ENCODE measurements at places on chromosomes 16 and 17. TPM values are rescaled to one million over a fixed set of nuclear protein-coding genes. Genes with fewer than 3 reads are reported as not detected.
A peak's percentile ranks its signal among the peaks of the same experiment; 100 is the strongest.

DNA sequence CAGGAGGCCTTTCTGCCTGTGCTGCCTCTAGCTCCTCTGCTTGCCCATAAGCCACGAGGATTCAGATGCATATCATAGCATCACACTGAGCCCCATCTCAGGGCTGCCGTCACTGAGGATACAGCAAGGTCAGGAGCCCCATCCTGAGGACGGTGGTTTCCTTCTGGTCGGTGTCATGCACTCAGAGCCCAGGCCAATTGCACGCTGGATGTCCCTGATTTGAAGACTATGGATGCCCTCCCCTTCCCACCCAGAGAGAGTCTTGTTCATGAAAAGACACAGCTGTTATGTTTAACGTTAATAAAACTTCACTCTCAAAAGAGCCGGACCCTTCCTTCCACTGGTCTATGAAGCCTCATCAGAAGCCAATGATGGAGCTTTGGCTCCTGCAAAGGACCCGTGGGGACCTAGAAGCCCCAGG lies 19.9 kb downstream of the COTL1 start:
- no peak for DNase-seq

GRCh38 chr17:4229627-4230541 lies 33.9 kb downstream of the ANKFY1 start:
- DNase-seq = peak; percentile 67

DNA sequence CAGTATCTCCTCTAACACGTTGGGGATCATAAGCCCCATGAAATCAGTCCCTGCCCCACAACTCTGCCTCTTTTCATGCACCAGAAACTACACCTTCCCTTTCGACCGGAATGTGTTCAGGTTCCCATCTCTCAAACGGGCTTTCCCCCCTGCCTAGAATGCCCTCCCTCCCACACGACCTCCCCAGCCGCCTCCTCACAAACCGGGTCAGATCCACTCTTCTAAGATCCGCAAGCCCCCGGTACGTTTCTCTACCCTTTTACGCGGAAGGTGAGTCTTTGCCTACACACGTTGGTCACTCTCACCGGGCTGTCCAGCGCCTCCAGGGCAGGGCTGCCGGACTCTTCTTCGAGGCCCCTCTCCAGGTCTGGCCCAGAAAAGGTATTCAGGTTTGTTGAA lies 708 bp downstream of the DHX33 start:
- DNase-seq = no peak

- DNase-seq = no peak
Observed at GRCh38 chr16:17252064-17252463, 218.7 kb downstream of the XYLT1 start.

GRCh38 chr17:42062681-42063080 lies 12.3 kb upstream of the C17orf113 start:
- no peak for DNase-seq

- no peak for DNase-seq
Observed at GRCh38 chr16:46801428-46802049, 29.4 kb downstream of the C16orf87 start.

DNA sequence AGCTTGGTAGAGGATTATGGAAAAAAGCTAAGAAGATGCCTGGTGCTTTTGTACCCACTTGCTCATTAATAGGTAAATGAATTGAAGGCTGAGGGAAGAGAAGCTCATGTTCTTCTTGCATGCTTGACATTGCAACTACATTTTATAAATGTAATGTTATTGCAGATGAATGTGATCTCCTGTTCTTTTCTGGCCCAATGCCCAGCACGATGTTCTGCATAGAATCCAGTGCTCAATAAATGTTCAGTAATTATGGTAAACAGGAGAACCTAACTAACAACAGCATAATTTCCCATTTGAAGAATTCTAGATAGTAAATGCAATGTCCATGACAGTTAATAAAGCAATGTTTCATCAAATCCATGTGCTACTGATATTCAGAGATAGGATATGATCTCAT lies 638.2 kb upstream of the SOX9 start:
- DNase-seq = no peak

DNA sequence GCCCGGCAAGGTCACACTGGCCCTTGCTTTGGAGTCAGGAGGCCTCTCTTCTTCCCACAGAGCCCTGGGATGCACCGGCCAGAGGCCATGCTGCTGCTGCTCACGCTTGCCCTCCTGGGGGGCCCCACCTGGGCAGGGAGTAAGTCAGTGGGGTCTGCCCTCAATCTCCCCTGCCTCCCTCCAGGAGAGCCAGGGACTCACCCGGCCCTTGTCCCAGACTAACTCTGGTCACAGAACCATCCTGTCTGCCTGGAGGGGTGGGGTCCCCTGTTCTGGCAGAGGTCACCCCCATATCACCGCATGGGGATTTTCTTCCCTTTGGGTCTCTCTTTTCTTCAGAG lies 222 bp downstream of the ZG16B start:
- no peak for DNase-seq

DNA sequence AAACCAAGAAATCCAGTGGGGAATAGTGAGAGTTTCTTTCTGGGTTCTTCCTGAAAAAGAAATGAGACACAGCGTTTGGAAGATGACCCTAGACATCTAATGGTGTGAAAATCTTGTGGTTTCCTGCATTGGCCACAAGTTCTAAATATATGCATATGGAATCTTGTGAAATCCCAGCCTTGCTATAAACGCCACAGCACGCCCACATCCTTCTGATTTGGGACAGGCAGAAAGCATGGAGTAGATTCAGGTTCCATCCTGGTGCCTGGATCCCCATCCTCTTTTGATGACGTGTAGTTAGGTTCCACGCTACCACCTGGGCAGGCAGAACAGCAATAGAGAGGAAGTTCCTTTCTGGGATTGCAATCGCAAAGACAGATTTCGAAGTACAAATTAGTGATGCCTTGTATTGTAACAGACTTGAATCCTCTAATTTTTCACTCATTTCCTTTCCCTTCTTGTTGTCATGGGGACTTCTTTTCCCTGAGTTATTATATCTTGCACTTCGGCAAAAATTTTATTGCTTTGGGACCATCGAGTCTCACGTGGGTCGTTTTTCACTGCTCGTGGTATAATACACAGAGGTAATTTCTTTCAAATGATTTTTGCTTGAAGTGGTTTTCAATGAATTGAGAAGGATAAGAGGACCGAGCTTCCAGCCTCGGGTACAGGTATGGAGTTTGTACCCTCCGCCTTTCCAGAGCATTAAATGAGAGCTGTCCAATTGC lies 37.6 kb downstream of the HS3ST4 start:
- no peak for DNase-seq

DNA sequence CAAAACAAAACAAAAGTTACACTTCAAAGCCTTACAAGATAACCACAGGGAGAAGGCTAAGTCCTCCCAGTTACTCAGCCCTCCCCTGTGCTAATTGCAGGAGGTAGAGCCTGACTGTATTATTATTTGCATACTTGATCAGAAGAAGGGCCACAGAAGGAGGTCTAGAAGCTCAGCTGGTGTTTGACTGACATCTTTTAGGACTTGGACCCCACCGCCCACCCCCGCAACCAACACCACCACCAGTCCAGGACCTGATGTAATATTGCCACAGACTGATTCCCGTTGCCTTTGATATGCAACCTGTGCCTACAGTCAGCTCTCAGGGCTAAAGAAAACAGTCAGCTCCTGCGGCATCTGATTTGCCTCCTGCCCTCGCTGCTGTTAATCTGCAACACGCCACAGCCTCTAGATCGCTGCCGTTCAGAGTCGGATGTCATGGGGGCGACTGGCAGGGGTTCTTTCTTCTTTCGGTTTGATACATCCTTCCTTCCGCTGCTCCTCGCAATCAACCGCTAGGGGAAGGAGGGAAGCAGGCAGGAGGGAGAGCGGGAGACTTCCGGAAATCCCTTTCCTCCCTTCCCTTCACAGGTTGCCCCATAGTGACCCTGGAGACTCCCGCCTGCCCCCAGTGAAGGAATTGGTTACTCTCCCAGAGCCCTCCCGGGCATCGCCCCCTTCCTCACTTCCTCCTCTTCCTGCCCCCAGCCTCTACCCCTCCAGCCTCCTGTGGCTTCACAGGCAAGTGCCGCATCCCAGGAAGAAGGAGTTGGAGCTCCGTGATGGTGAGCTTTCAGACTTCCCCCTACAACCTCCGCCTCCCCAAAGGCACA lies 90.5 kb upstream of the SOX9 start:
- peak; percentile 93 for DNase-seq

The SPATA22 gene
- not detected for total RNA-seq

All from H4 (cell line).